ENCODE measurements at places on chromosomes 3 and 15.

- DNase-seq: no peak
Measured at GRCh38 chr15:75452865-75453702, 1.6 kb upstream of the SIN3A start.

DNA sequence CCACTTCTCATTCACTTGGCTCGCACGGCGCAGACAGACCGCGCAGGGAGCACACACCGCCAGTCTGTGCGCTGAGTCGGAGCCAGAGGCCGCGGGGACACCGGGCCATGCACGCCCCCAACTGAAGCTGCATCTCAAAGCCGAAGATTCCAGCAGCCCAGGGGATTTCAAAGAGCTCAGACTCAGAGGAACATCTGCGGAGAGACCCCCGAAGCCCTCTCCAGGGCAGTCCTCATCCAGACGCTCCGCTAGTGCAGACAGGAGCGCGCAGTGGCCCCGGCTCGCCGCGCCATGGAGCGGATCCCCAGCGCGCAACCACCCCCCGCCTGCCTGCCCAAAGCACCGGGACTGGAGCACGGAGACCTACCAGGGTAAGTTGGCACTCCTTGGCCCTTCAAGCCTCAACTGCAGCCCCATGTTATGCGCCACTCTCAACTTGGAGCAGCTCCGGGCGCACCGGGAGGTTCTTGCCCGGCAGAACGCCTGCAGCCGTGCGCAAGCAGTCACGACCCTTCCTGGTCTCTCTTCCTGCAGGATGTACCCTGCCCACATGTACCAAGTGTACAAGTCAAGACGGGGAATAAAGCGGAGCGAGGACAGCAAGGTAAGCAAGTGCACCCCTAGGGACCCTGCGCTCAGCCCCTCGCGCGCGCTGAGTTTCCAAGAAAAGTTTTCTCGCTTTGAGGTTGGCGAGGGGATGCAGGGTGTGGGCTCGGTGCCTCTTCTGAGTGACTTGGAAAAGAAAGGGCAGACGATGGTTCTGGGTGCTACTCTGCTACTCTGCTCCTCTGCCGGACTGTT is at the start of gene BHLHE40:
BHLHE40 (plus strand) TSS at position 10 of the 801 bp plus-strand sequence; CDS start at position 292, 282 bp downstream.
- no peak for DNase-seq

DNA sequence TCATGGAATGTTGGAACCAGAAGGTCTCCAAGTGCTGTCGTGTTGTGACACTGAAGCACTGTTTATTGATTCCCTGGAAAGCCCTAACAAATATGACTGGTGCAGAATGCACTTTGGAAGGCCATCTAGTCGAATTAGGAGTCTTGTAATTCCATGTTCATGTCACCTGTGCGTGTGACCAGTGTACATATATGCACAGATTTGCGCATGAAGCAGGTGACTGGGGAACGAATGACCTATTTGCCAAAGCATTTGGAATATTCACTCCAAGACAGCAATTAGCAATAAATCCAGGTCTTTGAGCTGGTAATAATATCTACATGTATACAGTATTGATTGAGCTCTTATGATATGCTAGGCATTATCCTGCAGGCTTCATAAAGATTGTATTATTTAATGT is 177.5 kb upstream of the PFN2 start:
- DNase-seq: no peak

GRCh38 chr3:45553469-45553974 is 41.0 kb upstream of the LIMD1 start:
- DNase-seq: peak; percentile 35

DNA sequence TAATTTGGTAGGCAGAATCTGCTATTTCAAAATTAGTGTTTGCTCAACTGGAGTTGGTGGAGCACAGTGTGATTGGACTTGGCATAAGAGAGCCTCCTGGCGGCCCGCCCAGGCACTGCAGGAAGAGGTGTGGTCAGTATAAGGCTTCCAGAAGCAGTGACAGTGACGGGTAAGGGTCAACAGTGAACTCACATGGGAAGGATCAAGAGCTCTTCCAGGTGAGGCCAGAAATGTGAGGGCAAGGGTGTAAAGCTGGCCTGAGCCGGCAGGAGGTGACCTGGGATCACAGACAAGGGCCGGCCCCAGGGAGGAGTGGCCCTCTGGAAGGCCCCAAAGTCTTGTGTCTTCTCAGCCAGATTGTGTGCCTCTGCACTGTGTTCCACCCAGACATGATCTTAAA is 93.2 kb upstream of the RNF7 start:
- DNase-seq: no peak
